Myocyte (in vitro differentiated cells): ENCODE measurements at places on chromosomes 4 and X. TPM values are rescaled to one million over a fixed set of nuclear protein-coding genes. Genes with fewer than 3 reads are reported as not detected.
A peak's percentile ranks its signal among the peaks of the same experiment; 100 is the strongest.

P2RY4 gene
- total RNA-seq: not detected in 2 replicates

CXCL8 gene
- 2.1 and 2.8 TPM in 2 replicates for total RNA-seq

NUDT11 gene
- 7.0 and 10.6 TPM in 2 replicates for total RNA-seq

USP53 gene
- 34.4 and 43.3 TPM in 2 replicates for total RNA-seq

MAGEA8 gene
- total RNA-seq: not detected in 2 replicates

PPP1R2C gene
- not detected in 2 replicates for total RNA-seq

MAGEB10 gene
- total RNA-seq: not detected in 2 replicates

KIF4A gene
- 0.27 and 0.36 TPM in 2 replicates for total RNA-seq

RNF175 gene
- not detected in 2 replicates for total RNA-seq

CNKSR2 gene
- total RNA-seq: 0.96 TPM in 1 of 2 replicates, not detected in the other

MOB1B gene
- total RNA-seq: 59.6 and 65.1 TPM in 2 replicates

GRCh38 chrX:128754130-128754529 is 701.9 kb upstream of the ACTRT1 start:
- DNase-seq: no peak

- peak; percentile 15 for DNase-seq
These were observed 223.8 kb downstream of the CHIC2 start for GRCh38 chr4:53840643-53841042.

GRCh38 chr4:86822136-86822535 is 27.0 kb downstream of the SLC10A6 start:
- DNase-seq: no peak

DNA sequence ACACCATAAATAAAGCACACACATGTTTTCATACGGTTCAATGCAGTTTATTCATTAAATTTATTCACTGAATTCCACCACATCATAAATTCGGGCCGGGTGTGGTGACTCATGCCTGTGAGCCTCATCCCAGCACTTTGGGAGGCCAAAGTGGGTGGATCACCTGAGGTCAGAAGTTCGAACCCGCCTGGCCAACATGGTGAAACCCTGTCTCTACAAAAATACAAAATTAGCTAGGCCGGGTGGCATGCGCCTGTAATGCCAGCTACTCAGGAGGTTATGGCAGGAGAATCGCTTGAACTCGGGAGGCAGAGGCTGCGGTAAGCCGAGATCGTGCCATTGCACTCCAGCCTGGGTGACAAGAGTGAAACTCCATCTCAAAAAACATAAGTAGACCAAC is 131.6 kb downstream of the PDS5A start:
- DNase-seq: peak; percentile 22

DNA sequence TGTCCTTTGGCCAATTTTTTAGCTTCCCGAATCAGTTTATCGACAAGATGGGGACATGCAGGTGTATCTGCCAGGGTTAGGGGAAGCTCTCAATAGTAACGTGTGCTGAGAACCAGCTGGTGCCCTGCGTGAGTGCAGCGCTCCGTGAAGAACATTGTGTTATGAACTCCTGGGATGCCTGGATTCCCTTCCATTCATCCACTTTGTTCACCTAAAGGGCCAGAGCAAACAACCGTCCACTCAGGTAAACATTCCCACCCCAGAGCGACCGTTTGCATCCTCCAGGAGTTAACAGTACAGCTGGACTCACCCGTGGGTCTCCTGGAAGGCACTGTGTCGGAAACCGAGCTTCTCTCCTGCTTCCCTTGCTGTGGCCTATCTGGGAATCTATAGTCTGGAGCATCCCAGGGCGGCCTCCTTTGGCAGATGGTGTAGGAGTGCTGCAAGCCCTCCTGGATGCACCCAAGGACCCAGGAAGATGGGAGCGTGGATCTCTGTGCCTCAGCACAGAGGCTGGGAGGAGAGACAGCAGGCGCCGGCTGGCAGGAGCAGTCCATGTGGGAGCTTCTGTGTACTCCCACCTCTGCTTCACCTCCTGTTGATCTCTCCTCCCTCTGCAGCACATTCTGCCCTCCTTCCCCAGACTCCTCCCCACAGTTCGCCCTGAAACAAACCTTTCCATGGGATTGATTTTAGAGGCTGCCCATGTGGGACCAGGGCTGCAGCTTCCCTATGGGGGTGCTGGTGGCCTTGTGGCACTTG is 62.7 kb downstream of the SHROOM2 start:
- no peak for DNase-seq

- DNase-seq: no peak
These were observed 14.8 kb upstream of the MAEA start for GRCh38 chr4:1274871-1275270.

DNA sequence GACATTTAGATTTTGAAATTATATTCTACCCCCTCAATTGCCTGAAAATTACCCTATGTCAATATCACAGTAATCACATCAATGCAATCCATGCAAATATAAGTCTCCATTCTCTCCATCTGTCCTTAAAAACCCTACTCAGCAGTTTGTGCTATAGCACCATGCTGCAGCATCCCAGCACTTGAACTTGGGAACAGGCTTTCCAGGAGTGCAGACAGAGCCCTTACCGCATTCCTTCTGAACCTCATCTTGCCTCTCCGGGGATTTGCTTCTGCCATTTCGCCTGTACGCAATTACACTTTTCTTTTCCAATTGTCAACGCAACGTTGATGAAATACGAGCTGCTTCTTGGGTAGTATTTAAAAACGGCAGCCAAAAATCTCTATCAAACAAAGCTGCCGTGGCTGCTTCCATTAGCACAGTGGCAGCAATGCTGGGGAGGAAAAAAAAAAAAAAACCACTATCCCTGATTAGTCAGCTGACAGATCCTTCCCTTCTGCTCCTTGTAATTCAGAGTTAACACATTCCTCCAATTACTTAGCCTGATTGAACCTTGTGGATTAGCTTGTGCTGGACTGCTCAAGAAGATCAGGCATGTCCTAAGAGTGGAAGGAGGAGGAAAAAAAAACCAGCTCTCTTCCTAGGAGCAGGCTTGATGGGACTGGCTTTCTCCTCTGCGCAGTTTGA is 65.6 kb downstream of the MCF2 start:
- peak; percentile 14 for DNase-seq

DNA sequence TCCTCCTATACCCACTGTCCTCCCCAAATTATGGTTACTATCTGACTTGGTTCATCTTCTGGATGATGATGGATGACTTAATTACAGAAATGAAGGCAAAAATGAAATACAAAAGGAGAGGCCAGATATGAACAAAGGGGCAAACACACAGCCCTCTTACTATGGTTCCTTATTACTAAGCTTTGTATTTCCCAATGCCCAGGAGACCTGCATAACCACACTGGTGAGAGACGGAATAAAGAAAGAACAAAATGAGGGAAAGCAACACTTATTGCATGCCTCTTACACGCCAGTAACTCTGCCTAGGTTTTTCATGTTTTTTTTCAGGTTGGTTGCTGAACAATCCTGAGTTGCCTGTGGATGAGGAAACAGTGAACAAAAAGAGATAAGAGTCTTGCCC is 120.5 kb downstream of the SLC10A7 start:
- DNase-seq: no peak

DNA sequence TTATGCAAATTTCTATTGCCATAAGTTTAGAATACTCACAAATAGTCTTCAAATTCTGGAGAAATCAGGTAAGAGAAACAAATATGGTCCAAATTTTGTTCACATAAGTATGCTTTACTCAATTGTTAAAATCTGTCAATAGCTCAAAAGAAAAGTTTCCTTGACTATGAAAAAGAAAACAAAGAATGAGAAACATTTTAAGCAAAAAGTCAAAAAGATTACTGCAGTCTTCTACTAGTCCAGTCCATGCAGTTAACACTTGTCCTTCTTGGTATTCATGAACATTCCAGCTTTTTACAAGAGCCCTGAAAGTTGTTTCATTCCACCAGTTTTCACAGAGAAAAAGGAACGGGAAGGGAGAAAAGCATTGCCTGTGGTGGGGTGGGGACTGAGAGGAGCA is 54.7 kb upstream of the ZXDA start:
- peak; percentile 1 for DNase-seq

GRCh38 chrX:49282647-49283011 is 13.0 kb downstream of the PPP1R3F start:
- peak; percentile 11 for DNase-seq

- DNase-seq: no peak
These were observed 148.6 kb upstream of the NWD2 start for GRCh38 chr4:37095925-37096324.

- no peak for DNase-seq
These were observed 19.2 kb downstream of the GABRQ start for GRCh38 chrX:152656890-152657289.

DNA sequence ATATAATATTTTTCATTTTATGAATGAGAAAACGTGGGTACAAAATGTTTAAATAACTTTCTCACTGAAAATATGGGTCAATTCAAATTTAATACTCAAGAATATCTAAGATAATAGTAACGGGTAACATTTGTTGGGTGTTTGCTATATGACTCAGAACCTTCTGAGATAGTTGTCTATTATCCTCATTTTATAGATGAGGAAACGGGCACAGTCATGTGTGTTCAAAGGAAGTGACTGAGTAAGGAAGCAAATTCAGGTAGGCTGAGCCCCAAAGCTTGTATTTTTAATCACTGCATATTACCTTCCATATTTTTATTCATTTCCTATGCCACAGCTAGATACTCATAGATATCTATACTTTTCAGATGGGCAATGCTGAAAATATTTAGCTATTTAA is 12.2 kb upstream of the CAMK2D start:
- DNase-seq: no peak

GRCh38 chr4:7526929-7527535 is 92.3 kb upstream of the PSAPL1 start:
- no peak for DNase-seq

DNA sequence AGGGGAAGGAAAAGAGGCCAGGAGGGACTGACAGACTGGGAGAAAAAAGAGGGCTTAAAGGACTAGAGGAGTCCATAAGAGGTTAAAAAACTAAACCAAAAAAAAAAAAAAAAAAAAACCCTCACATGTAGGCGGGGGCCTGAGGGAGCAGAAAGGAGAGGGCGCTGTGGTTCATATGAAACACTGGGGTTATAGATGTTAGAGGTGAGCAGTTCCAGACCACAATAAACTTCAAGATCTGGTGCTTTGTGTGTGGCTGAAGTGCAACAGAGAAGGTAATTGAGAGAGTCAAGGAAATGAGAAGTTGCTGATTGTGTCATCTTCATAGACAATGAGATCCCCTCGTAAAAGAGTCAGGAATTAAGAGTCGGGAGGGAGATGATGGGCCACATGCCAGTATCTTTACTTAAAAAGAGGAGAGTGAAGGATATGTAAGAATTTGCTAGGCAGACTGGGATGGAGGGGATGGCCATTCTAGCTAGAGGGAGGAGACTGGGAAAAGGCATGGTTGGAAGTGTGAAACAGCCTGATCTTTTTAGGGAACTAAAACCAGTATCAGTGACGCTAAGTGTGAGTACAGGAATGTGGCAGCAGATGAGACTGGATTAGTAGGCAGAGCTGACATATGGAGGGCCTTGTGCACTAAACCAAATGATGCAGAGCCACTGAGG is 18.4 kb upstream of the OGT start:
- peak; percentile 14 for DNase-seq

- peak; percentile 41 for DNase-seq
These were observed 20.8 kb downstream of the CLCN4 start for GRCh38 chrX:10177601-10178000.

GRCh38 chrX:82648062-82648461 is 860.0 kb upstream of the POU3F4 start:
- peak; percentile 13 for DNase-seq

- no peak for DNase-seq
These were observed 40.9 kb downstream of the RPA4 start for GRCh38 chrX:96924581-96924980.

DNA sequence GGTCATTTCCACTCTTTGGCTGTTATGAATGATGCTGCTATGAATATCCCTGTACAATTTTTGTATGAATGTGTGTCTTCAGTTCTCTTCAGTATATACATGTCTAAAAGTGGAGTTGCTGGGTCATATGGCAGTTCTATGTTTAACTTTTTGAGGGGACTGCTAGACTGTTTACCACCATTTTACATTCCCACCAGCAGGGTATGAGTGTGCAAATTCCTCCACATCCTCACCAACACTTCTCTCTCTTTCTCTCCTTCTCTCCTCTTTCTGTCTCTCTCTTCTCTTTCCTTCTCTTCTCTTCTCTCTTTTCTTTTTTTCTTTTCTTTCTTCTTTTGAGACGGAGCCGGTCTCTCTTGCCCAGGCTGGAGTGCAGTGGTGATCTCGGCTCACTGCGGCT is 7.8 kb downstream of the WWC2 start:
- no peak for DNase-seq

DNA sequence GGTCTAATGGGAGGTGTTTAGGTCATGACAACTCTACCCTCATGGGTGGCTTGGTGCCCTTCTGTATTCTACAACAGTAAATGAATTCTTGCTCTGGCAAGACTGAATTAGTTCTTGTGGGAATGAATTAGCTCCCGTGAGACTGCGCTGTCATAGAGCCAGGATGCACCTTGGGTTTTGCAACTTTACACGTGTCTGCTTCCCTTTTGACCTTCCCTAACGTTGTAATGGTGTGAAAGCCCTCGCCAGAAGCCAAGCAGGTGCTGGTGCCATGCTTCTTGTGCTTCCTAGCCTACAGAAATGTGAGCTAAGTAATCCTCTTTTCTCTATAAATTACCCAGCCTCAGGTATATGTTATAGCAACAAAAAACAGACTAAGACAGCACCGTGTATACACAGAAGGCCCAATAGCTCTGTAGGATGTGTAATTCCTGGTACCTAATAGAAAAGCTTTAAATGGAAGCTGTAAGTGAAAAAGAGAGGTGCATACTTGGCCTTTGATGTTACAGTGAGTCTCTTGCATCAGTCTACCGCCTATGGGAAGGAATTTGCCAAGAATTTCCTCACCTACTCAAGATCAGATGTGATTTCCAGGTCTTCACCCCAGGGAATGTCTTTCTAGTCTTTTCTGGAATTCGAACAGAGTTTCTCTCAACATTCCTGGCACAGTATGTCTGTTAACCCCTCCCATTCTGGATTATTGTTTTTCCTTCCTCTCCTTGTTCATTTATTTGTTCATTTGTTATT is 3.2 kb upstream of the ENPEP start:
- DNase-seq: no peak

- no peak for DNase-seq
These were observed 23.7 kb downstream of the LRPAP1 start for GRCh38 chr4:3508542-3508941.

DNA sequence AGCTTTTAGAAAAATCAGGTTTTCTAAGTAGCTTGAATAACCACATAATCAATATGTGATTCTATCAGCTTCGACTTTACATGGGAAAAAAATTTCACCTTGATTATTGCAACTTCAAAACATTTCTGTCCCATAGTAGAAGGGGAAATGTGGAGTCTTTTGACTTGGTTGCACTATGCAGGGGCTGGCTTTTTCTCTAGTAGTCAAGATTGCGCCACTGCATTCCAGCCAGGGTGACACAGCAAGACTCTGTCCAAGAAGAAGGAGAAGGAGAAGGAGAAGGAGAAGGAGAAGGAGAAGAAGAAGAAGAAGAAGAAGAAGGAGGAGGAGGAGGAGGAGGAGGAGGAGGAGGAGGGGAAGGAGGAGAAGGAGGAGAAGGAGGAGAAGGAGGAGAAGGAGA is 84.9 kb downstream of the MAML3 start:
- DNase-seq: no peak

DNA sequence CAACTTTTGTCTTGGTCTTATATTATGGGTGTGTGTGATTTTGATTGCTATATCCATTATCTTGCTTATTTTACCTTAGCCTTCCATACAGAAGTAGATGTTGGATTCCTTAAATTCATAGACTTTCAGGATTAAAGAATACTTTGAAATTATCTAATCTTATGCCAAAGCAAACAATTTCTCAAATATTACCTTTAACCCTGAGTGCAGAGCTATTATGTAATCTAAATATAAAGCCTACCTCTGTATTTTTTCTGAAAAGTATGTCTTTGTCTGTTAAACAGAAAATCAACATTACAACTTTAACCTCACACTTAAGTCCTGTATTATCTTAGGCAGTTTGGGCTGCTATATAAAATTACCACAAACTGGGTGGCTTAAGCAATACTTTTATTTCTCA is 782.5 kb downstream of the STIM2 start:
- DNase-seq: no peak
